ENCODE measurements at places on chromosomes 11 and 22.

DNA sequence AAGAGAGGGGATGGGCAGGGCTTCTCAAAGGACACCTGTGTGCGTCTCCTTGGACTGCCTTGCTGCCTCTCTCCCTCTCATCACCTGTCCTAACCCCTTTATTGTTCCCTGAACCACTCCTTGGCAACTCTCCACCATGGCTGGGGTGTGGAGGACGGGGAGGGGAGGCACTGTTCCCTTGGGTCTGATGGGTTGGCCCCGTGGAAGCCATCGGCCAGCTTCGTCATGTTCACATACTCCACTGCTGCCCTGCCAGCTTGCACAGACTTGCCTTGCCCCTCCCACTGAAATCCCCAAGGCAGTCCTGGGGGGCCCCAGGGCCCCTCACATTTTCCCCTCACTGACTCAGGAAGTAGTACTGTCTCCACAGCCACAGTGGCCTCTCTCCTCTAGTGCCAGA is 36.1 kb upstream of the LRRC32 start:
- DNase-seq = no peak

- DNase-seq = peak; percentile 9
These were observed 11.2 kb downstream of the IL10RA start for GRCh38 chr11:117997406-117997805.

- no peak for DNase-seq
These were observed 301.8 kb upstream of the CADM1 start for GRCh38 chr11:115806056-115806455.

DNA sequence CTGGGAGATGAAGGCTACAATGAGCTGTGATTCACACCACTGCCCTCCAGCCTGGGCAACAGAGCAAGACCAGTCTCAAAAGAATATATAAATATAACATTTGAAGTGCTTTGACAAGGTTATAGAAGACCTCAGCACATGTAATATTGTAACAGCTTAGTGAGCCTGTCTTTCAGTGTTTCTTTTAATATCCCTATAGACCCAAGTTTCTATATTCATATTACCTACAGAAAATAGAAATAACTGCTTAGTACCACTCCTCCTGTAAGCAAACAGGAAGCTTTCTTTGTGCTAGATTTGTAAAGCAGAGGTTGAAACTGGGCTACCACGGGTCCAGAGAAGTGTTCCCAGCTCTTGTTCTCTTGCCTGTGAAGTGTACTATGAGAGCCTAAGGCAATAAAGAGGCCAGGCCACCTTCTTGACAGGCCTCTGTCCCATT is 68.2 kb downstream of the PPP2R1B start:
- no peak for DNase-seq

DNA sequence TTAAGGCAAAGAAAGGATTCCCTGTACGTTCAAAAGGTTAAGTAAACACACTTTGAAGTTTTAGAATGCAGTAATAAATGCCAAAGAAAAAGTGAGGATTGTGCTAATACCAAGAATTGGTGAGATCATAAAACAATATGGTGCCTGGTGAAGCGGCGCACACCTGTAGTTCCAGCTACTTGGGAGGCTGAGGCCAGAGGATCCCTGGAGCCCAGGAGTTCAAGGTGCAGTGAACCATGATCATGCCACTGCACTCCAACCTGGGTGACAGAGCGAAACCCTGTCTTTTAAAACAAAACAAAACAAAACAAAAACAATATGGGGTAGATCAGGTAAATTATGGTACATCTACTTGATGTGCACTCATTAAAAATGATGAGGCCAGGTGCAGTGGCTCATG is 73.4 kb upstream of the APOA1 start:
- DNase-seq = no peak

DNA sequence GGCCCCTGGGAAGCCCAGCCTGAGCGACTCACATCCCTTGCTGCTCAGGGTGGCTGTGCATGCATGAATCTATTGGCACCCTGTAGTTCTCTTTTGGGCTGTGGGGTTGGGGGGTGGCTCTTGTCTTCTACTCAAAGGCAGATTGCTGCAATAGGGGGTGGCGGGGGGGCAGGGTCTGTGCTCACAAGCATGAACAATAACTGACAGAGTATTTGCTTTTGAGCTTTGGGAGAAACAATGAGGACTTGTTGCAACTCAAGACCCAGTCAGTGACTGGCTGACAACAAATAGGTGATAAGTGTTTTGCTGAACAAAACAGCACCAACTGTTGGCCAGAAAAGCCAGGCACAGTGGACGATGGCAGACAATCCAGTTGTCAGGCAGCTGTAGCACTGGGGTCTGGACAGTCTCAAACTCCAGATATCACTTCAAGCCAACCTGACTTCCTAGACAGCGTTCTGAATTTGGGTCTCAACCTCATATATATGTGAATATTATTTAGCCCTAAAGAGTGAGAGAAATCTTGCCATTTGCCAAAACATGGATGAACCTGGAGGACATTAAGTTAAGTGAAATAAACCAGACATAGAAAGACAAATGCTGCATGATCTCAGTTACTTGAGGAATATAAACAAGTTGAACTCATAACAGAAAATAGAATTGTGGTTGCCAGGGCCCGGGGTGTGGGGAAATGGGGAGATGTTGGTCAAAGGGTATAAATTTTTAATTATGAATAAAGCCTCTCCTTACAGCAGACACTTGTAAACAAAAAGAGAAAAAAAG is 61.7 kb downstream of the ME3 start:
- DNase-seq = no peak

GRCh38 chr11:126029805-126030204 is 32.9 kb downstream of the CDON start:
- DNase-seq = no peak

GRCh38 chr11:125418396-125418795 is 77.7 kb downstream of the FEZ1 start:
- no peak for DNase-seq

DNA sequence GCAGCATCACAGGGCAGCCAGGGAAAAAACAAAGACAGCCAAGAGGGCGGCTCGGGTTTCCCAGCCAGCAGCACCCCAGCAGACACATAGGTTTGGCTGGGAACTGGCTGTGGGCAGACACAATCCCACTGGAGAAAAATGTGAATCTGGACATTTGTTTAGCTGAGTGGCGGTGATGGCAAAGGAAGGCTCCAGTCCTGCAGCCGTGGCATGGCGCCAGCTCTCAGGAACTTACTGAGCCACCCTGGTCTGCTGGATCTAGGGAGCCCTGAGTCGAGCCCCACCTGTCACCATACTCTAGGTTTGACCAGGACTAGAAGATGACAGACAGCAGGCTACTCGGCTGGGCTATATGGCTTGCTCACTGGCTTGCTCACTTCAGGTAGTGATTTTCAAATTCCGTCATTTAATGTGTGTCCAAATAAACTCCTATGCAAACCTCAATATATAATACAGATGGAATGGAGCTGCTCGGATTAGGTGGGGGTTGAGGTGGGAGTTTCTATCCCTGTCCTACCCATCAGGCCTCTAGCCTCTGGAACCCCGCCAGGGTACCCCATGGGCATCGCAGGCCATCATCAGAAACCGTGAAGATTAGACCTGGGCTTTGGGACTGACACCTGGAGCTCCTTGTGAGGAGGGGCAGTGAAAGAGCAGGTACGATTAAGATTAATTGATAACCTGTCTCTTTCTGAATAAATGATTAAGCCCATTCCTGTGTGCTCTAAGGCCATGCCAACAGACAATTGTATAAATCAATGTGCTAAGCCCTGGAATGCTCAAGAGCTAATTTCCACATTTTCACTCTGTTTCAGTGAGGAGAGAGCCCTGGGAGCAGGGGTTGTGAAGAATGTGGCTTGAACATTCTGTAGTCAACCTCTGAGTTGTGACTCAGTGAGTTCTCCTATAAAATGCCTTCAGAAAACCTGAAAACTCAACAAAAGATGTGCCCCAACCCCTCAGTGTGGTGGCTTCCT is 42.5 kb downstream of the GALNT18 start:
- DNase-seq = no peak

- no peak for DNase-seq
These were observed 22.4 kb upstream of the PARVA start for GRCh38 chr11:12354750-12355545.

GRCh38 chr11:69916806-69917387 is 97.7 kb upstream of the FGF3 start:
- DNase-seq = no peak
